Glomerular endothelial cell (primary cell): ENCODE measurements at places on chromosomes 1 and 21. TPM values are rescaled to one million over a fixed set of nuclear protein-coding genes. Genes with fewer than 3 reads are reported as not detected.

DMBX1 gene
- not detected in 2 replicates for total RNA-seq

TRIM67 gene
- total RNA-seq: 0.29 and 0.58 TPM in 2 replicates

RNF220 gene
- 61.8 and 74.3 TPM in 2 replicates for total RNA-seq

PM20D1 gene
- not detected in 2 replicates for total RNA-seq

DIO1 gene
- total RNA-seq: not detected in 2 replicates

CHODL gene
- 0.06 TPM in 1 of 2 replicates, not detected in the other for total RNA-seq

SERBP1 gene
- 250 and 252 TPM in 2 replicates for total RNA-seq

TENT5C gene
- total RNA-seq: 0.41 and 0.92 TPM in 2 replicates

S1PR1 gene
- 260 and 279 TPM in 2 replicates for total RNA-seq

CLDN19 gene
- total RNA-seq: not detected in 2 replicates

SLC19A1 gene
- 9.9 and 16.9 TPM in 2 replicates for total RNA-seq

MEGF6 gene
- total RNA-seq: 30.1 and 57.6 TPM in 2 replicates

TLCD4 gene
- 0.05 TPM in 1 of 2 replicates, not detected in the other for total RNA-seq

LIN9 gene
- total RNA-seq: 2.3 and 3.6 TPM in 2 replicates

OR2L8 gene
- not detected in 2 replicates for total RNA-seq

IFNLR1 gene
- total RNA-seq: 0.39 and 0.41 TPM in 2 replicates

IGSF5 gene
- not detected in 2 replicates for total RNA-seq

CSMD2 gene
- 0.12 and 0.15 TPM in 2 replicates for total RNA-seq

FBXO2 gene
- 0.12 and 0.92 TPM in 2 replicates for total RNA-seq

PSEN2 gene
- 16.7 and 25.2 TPM in 2 replicates for total RNA-seq

FAM72C gene
- 0.05 and 1.4 TPM in 2 replicates for total RNA-seq

TGFB2 gene
- total RNA-seq: 16.9 and 48.7 TPM in 2 replicates

CFAP141 gene
- total RNA-seq: not detected in 2 replicates

DNALI1 gene
- 3.8 and 4.7 TPM in 2 replicates for total RNA-seq

DCDC2B gene
- total RNA-seq: not detected in 2 replicates

PRKCZ gene
- 2.3 and 4.0 TPM in 2 replicates for total RNA-seq

ASCL5 gene
- not detected in 2 replicates for total RNA-seq

AQP10 gene
- not detected in 2 replicates for total RNA-seq

RGS7 gene
- 0.58 and 1.6 TPM in 2 replicates for total RNA-seq

BATF3 gene
- total RNA-seq: 1.2 and 1.6 TPM in 2 replicates

CDC42BPA gene
- total RNA-seq: 83.6 and 129 TPM in 2 replicates

BNIPL gene
- not detected in 2 replicates for total RNA-seq

SPRR3 gene
- total RNA-seq: not detected in 2 replicates

PTGS2 gene
- total RNA-seq: 2.1 and 6.7 TPM in 2 replicates

PRAMEF25 gene
- not detected in 2 replicates for total RNA-seq

TAL1 gene
- total RNA-seq: 20.4 and 23.2 TPM in 2 replicates

LAD1 gene
- total RNA-seq: 1.1 TPM in 2 replicates

RNU1-3 gene
- total RNA-seq: under 0.01 TPM in 2 replicates

CNKSR1 gene
- total RNA-seq: 1.0 TPM in 1 of 2 replicates, not detected in the other

OR2T29 gene
- total RNA-seq: not detected in 2 replicates

ADAMTSL4 gene
- 1.3 and 2.6 TPM in 2 replicates for total RNA-seq

NHLH1 gene
- total RNA-seq: 0.05 TPM in 1 of 2 replicates, not detected in the other

DNAJC6 gene
- 3.2 and 3.3 TPM in 2 replicates for total RNA-seq

AMY2B gene
- 0.73 and 5.1 TPM in 2 replicates for total RNA-seq

USP1 gene
- total RNA-seq: 9.6 and 14.8 TPM in 2 replicates

PYHIN1 gene
- not detected in 2 replicates for total RNA-seq

PALMD gene
- 83.9 and 122 TPM in 2 replicates for total RNA-seq

YBX1 gene
- 620 TPM in 2 replicates for total RNA-seq
